ENCODE measurements at places on chromosomes 5 and 9. TPM values are rescaled to one million over a fixed set of nuclear protein-coding genes. Genes with fewer than 3 reads are reported as not detected.

- H3K27me3 ChIP-seq: no peaks in the 10 kb centered on the region
- no peak overlapping the region for H3K4me3 ChIP-seq
- H3K4me1 ChIP-seq: no peaks in the 10 kb centered on the region
- no peak for DNase-seq
- no peaks in the 10 kb centered on the region for H3K36me3 ChIP-seq
- H3K27ac ChIP-seq: no peak overlapping the region
Observed at GRCh38 chr9:105144076-105144475, 100.4 kb upstream of the SLC44A1 start.

DNA sequence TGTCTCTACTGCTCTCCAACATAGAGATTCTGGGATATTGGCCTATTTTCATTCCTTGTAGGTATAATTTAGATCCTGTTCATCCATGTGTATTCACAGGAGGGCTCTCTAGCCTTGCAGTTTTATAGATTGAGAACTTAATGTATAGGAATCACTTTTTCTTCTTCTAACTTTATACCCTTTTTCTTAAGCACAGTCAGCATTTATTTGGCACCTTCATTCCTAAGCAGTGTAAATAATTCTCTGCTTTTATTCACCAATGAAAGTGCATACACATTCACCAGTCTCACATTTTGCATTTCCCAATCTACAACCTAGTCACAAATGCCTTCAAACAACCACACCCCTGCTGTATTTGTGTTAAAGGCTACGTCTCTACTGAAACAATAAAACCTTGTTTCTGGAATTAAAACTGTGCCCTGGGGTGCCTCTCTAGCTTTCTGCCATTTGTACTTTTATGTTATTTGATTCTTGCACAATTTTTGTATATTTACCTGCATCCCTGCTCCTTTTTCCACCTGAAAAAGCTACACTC is 49.3 kb downstream of the NREP start:
- H3K27ac ChIP-seq: no peak overlapping the region
- no peaks in the 10 kb centered on the region for H3K27me3 ChIP-seq
- H3K4me3 ChIP-seq: no peak overlapping the region
- no peaks in the 10 kb centered on the region for H3K36me3 ChIP-seq
- H3K4me1 ChIP-seq: no peaks in the 10 kb centered on the region

GRCh38 chr5:2759696-2760461 is 8.4 kb upstream of the IRX2 start:
- H3K4me1 ChIP-seq: no peaks in the 10 kb centered on the region
- H3K4me3 ChIP-seq: no peak overlapping the region
- no peak overlapping the region for H3K27ac ChIP-seq
- no peaks in the 10 kb centered on the region for H3K36me3 ChIP-seq

GRCh38 chr9:125346080-125346732 is 84.6 kb downstream of the GAPVD1 start:
- no peaks in the 10 kb centered on the region for H3K27me3 ChIP-seq

DNA sequence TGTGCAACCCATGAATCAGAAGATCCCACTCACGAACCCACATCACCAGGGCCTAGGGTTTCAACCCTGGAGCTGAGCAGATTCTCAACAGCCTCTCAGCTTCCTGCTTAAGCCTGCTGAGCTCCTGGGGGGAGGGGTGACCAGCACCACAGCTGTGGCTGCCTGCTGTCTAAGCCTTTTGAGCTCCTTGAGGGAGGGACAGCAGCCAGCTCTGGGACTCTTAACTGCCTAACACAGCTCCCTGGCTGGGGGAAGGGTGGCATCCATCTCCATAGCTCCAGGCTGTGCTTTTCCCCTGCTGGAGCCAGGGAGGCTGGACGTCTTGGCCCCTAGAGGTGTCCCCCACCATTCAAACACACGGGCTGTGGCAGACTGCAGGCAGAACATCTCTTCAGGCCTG is 250.3 kb downstream of the DMAC1 start:
- no peak overlapping the region for H3K27ac ChIP-seq
- peaks cover 2% of the 10 kb centered on the region for H3K27me3 ChIP-seq
- DNase-seq: no peak
- H3K4me3 ChIP-seq: no peak overlapping the region
- H3K36me3 ChIP-seq: no peaks in the 10 kb centered on the region
- no peaks in the 10 kb centered on the region for H3K4me1 ChIP-seq

DNA sequence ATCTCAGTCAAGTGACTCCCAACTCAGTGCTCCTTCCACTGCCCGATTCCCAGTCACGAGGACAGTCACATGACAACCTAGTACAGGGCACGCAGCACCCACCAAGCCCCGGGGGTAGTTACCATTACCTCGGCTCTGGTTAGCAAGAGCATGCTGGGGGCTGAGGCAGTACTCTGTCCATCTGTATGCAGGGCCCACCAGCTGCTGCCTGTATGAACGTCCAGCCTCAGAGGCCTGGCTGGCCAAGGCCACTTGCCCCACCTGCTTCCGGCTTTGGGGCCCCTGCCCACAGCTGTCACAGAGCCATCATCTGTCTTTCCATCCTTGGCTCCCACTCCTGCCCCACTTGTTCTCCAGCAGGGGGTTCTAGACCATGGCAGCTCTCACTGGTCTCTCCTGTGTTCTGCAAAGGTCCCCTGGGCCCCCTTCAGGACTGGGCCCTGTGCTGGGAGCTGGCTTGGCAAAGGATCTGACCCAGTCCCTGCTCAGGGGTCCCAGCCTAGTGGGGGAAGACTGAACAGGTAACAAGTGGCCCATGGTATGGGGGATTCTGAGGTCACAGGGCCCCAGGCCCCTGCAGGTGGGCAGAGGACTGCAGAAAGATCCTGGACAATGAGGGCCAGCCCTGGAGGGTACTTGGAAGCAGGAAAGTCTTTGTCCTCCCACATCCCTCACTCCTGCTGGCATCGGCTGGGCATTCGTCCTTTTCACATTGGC is 3.3 kb downstream of the RPL35 start:
- H3K4me3 ChIP-seq: no peak overlapping the region
- H3K4me1 ChIP-seq: peaks cover 23% of the 10 kb centered on the region
- H3K27me3 ChIP-seq: no peaks in the 10 kb centered on the region

DNA sequence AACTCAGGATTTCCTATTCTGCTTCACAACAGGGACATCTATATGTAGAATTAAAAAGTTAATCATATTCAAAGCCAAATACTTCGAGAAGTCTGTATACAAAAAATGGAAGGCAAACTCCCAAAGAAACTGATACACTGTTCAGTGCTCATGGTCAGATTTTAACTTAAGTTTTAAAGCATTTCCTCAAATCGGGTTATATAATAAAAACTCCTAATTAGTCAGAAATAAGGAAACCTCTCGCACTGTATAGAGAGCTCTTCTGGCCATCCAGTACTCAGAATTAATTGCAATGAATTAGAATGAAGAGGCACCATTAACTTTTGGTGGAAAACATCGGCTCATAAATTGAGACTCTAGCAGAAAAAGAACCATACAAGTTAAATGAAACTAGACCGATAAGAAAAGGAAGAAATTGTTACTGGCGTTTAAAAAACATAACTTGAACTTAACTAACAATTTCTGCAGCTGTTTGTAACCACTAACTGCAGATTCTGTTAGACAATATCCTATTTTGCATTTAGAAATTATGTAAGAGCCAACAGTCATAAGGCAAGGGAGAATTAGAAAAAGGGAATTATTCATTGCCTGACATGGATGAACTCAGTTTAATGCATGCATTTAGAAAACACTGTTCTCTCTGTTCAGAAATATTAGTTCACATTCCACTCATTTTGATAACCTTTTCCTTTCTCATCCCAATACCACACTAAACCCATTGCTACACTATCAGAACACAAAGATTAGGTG is 96.6 kb downstream of the FNBP1 start:
- DNase-seq: no peak
- peaks cover under 1% of the 10 kb centered on the region for H3K36me3 ChIP-seq
- no peak overlapping the region for H3K27ac ChIP-seq
- no peak overlapping the region for H3K4me3 ChIP-seq
- no peaks in the 10 kb centered on the region for H3K27me3 ChIP-seq
- H3K4me1 ChIP-seq: peaks cover 45% of the 10 kb centered on the region

GRCh38 chr9:70229579-70229978 is 29.2 kb upstream of the SMC5 start:
- no peak for DNase-seq
- H3K27me3 ChIP-seq: no peaks in the 10 kb centered on the region
- H3K4me1 ChIP-seq: no peaks in the 10 kb centered on the region
- H3K27ac ChIP-seq: no peak overlapping the region
- no peak overlapping the region for H3K4me3 ChIP-seq
- no peaks in the 10 kb centered on the region for H3K36me3 ChIP-seq

The SRD5A1 gene
- 16.2 TPM for total RNA-seq

DNA sequence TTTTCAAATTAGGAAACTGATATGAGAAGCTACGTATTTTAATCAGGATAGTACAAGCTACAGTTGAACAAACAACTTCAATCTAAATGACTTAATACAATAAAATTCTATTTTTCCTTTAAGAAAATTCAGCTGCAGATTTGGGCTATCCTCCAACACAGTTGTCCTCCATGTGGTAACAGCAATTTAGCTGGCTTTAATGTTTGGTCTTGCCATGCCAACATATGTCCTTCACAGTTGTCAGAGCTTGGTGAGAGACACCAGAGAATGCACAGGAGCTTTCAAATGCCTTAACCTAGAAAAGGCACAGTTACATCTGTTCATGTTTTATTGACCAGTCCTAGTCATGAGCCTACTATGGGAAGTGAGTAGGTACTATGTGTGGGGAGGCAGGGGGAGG is 10.8 kb downstream of the FAM174A start:
- H3K27me3 ChIP-seq: no peaks in the 10 kb centered on the region
- no peaks in the 10 kb centered on the region for H3K36me3 ChIP-seq
- H3K4me1 ChIP-seq: no peaks in the 10 kb centered on the region
- H3K27ac ChIP-seq: no peak overlapping the region

The SLC1A3 gene
- total RNA-seq: 0.35 TPM

DNA sequence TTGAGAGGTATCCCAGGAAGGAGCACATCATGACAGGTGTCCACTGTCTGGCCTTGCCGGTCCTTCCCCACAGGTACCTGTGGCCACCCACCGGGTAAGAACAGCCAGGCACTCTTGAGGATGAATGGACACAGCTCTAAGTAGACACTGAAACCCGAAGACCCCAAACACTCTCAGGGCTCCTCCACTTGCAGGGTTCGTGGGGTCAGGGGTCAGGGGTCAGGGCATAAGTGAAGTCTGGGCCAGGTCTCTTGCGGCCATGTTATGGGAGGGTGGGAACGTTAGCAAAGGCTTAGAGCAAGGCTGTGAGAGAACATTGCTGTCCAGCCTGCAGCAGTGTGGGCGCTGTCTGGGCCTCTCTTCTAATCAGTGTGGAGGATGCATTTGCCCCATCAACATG is 40.0 kb downstream of the MAPK9 start:
- peaks cover 21% of the 10 kb centered on the region for H3K36me3 ChIP-seq
- H3K4me1 ChIP-seq: no peaks in the 10 kb centered on the region
- DNase-seq: no peak
- H3K27me3 ChIP-seq: no peaks in the 10 kb centered on the region

- no peaks in the 10 kb centered on the region for H3K27me3 ChIP-seq
- no peak overlapping the region for H3K4me3 ChIP-seq
- H3K36me3 ChIP-seq: no peaks in the 10 kb centered on the region
- no peak overlapping the region for H3K27ac ChIP-seq
Observed at GRCh38 chr9:2427120-2427891, 194.3 kb upstream of the VLDLR start.
